ENCODE measurements at places on chromosomes 3 and 15. TPM values are rescaled to one million over a fixed set of nuclear protein-coding genes. Genes with fewer than 3 reads are reported as not detected.

- DNase-seq, result no peak
These were observed 40.2 kb downstream of the IDH2 start for GRCh38 chr15:90062023-90062442.

The MINDY2 gene
- polyA plus RNA-seq, result 27.2 TPM

GRCh38 chr3:132241776-132242514 lies 75.3 kb upstream of the ACP3 start:
- DNase-seq, result no peak

GRCh38 chr15:91866371-91866905 lies 12.9 kb downstream of the SLCO3A1 start:
- DNase-seq, result no peak

- no peak for DNase-seq
These were observed 41.1 kb downstream of the ERICH6 start for GRCh38 chr3:150662410-150663200.

DNA sequence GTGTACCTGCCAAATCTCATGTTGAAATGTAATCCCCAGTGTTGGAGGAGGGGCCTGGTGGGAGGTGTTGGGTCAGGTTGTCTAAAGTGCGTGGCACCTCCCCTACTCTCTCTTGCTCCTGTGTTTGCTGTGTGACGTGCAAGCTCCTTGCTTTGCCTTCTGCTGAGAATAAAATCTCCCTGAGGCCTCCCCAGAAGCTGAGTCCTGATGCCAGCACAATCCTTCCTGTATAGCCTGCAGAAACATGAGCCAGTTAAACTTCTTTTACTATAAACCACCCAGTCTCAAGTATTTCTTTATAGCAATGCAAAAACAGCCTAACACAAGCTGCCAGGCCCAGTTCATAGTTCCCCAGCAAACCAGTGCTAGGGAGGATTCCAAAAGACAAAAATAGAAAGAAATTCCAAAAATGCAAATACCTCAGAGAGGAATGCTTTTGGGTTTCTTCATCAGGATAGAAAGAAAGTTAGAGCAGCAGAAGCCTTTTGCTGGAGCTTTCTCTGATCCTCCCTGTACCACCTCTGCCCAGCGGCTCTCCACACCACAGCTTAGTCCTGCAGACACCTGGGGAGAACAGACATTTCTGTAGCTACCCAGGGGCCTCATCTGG lies 25.9 kb upstream of the CDV3 start:
- DNase-seq, result no peak

The EPM2AIP1 gene
- polyA plus RNA-seq, result 52.3 TPM

The TMF1 gene
- 46.0 TPM for polyA plus RNA-seq

DNA sequence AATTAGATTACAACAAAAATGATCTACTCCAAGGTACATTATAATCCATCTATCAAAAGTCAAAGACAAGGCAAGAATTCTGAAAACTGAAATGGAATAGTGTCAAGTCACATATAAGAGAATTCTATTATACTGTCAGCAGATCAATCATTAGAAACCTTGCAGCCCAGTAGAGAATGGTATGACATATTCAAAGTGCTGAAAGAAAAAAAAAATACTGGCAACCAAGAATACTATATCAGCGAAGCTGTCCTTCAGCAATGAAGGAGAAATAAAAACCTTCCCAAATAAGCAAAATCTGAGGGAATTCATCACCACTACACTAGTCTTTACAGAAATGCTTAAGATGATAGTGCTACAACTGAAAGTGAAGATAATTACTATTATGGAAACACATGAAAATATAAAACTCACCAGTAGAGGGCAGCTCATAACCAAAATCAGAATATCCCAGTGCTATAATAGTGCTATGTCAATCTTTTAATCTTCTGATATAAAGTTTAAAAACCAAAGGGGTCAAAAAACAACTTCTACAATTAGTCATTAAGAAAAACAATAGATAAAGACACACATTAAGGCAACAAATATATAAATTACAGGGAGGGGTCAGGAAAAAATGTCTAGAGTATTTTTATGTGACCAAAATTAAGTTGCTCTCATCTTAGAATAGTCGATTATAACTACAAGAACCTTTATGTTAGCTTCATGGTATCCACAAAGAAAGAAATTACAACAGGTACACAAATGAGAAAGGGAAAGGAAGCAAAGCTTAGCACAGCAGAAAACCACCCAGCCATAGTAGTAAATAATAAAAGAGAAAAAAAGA lies 190.7 kb upstream of the CNTN6 start:
- DNase-seq, result no peak

The CNTN3 gene
- polyA plus RNA-seq, result 5.6 TPM

- no peak for DNase-seq
These were observed 77.2 kb upstream of the ACKR4 start for GRCh38 chr3:132519914-132520313.

DNA sequence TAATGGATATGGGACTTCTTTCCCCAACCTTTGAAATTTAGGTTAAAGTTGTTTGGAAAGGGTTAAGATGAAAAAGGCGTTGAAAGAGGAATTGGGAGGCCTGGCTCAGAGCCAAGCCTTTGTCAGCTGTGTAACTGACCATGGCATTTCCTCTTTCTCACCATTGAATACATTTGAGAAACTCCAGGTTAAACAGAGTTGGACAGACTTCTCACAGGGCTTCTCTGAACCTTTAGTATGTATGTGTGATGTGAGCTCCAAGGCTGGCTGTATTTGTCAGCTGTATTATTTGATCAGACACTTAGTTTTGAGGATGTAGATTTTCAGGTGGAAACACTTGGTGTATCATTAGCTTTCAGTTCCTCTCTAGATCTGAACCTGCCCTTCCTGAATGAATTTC lies 136.4 kb upstream of the GOLGA6L4 start:
- DNase-seq, result no peak

DNA sequence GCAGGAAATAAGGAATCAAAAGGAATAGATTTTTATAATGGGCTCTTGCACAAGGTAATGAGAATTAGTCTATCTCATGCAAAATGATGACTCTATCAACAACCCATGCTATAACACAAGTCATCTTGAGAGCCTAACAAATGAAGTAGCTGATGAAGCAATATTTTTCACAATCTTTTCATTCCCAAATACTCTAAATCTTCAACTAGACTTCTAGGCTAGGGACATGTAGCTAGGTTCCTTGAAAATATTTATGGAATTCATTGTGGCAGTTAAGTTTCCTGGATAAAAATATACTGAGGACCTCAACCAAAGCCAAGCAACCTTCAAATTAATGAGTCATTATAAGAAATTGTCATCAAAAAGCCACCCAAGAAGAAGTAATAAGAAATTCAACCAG lies 55.4 kb downstream of the DCBLD2 start:
- DNase-seq, result no peak

DNA sequence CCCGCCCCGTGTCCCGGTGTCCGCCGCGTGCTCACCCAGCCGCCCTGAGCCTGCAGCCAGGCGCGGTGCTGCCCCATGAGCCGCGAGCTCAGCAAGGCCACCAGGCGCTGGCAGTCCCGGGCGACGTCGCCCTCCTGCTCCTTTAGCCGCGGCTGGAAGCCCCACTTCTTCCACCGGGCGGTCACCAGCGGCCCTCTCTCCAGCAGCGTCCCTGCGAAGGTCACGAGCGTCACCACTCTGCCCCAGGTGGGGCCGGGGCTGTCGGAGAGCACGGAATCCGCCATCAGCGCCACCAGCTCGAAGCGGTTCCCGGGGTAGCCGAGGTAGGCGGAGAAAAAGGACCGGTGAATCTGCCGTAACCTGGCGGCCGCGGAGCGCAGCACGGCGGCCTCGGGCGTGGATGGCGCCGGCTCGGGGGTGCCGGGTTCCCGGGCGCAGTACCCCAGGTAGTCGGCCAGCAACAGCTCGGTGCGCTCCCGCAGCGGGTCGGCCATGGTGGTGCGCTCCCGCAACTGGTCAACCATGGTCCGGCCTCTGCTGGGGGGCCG lies 298 bp downstream of the BCL2L10 start:
- no peak for DNase-seq

GRCh38 chr3:32501783-32502117 lies 902 bp downstream of the CMTM6 start:
- DNase-seq, result no peak

GRCh38 chr15:59562448-59563186 lies 49.0 kb upstream of the GCNT3 start:
- no peak for DNase-seq

Data from left renal cortex interstitium (tissue), 4 donors.